ENCODE measurements at places on chromosomes 4 and X.

DNA sequence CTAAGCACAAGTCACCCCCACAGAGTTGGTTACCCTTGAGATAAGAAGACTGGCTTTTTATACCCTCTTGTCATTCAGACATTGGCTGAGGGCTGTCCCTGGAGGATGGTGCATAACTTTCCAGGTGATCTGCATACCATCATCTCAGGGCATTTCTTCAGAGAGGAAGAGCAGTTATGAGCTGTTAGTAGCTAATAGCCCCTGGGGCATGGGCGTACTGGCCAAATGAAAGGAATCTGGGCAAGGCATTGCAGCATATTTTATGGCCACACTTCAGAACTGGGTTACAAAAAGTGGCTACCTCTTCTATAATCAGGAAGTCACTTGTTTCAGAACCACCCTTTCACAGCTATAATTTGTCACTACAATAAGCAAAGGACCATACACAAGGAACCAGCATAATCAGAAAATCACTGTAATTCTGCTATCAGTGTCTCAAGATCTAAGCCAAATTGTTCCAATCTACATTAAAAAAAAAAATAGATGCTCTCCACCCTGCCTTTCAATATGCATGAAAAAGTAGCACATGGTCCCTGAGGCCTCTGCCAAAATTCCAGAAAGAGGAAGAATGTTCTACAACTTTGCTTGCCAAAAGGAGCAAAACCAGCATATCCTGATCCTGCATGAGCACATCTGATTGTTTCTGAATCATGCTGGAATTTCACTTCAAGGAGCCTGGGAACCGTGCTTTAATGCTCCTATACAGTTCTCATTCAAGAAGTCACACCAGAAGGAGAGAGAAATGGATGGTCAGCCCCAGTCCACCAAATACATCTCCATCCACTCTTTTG lies 92.0 kb downstream of the TMEM144 start:
- DNase-seq: no peak

- no peak for DNase-seq
Measured at GRCh38 chr4:25095837-25096236, 64.4 kb downstream of the SEPSECS start.

- DNase-seq: no peak
Measured at GRCh38 chrX:63363788-63364187, 12.7 kb upstream of the SPIN4 start.

- peak; percentile 84 for DNase-seq
Measured at GRCh38 chr4:57190601-57191481, 80.7 kb upstream of the IGFBP7 start.

DNA sequence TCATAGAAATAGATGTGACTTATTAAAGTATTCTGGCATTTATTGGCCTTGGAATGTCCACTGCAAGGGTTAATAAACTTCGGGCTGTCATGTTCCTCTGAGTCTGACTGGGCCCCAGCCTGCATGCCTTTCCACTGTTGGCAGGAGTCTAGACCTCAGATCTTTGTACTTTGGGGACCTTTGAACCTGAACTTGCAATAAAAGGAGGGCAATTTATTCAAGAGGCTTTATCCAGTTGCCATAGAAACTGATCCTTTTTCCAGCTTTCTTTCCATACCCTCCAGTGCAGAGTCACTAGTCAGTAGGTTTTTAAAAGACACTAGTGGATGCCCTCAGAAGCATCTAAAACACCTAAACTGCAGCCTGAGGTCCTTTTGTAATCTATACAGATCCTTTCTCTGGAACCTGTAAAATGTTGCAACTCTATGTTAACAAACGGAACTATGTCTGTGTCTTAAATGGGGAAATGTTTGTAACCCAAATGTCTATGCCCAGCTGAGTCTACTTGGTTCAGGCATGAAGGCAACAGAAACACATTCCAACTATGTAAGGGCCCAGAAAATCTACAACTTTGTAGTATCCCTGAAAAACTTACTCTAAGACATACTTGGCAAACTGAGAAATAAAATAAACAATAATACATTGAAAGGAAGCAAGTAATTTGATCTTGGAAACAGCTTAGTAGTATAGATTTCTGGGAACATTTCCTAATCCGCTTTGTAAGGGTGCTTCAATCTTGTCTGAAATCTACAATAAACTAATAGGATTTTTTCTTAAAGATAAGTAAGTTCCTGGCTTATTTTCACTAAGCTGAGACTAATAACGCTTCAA lies 41.5 kb downstream of the SOWAHB start:
- no peak for DNase-seq

GRCh38 chr4:110372485-110372884 lies 103.5 kb upstream of the ENPEP start:
- DNase-seq: no peak
